ENCODE measurements at places on chromosomes 7 and 10.

DNA sequence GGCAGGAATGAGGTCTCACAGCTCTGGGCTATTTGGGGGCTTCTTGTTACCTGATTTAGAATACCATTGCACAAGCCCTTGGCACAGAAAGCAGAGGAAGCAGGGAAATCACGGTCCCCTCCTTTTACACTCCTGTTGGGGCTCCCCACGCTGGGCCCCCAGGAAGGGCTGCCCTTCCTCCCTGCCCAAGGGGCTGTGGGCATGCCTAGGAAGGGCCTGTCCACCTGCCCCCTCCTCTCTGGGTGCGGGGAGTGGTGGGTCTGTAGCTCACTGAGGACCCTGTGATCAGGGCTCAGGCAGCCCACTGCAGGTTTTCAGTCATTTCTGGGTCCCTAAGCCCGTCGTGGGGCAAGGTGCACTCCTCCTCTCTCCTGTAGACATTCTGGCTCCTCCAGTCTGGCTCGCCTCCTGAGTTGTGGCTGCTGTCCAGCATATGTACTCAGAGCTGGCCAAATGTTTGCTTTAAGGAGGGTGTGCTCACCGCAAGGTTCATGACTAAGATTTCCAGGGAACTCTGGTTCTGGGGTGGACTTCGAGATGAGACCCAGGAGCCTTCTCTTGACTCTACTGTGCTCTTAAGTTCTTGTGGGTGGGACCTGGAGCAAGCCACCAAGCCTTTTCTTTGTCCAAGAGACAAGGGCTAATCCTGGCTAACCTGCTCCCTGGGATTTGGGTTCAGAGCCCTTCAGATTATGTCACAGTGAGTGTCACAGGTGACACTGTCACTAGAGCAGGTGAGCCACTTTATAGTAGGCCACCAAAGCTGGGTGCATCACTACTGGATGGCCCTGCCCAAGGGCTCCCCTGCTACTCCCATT, 56.0 kb downstream of the TACR2 start:
- H3K27ac ChIP-seq: no peak overlapping the region
- H3K36me3 ChIP-seq: no peaks in the 10 kb centered on the region
- H3K4me3 ChIP-seq: no peak overlapping the region
- no peak for DNase-seq
- H3K27me3 ChIP-seq: no peaks in the 10 kb centered on the region

DNA sequence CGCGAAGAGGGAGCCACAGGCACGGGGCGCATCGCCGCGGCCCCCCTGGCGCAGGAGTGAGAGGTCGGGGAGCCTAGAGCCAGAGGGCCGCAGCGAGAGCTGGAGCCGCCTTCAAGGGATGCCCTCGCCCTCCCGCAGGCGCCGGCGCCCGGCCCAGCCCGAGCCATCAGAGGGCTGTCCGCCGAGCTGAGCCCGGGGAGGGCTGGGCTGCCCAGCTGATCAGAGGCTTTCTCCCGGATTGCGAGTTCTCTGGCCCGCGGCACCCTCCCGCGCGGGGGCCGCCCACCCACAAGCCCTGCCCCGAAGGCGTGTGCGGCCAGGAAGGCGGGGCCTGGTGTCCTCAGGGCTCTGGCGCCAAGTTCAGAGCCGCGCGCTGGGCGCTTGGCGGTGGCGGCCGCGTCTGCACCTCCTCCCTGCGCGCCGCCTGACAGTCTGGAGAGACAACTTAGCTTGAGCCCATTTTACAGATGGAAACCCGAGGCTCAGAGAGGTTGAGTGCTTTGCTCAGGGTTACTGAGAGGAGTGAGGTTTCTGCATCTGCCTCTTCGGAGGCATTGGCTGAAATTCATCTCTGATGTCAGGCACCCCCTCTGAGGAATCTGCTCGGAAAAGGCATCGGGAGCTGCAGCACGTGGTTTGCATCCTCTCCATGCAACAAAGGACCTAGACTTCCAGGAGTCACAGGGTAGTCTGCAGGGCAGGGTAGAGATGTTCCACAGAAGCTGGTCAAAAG, 3.8 kb upstream of the ANTXRL start:
- H3K27me3 ChIP-seq: peaks cover 33% of the 10 kb centered on the region
- no peaks in the 10 kb centered on the region for H3K36me3 ChIP-seq
- H3K4me3 ChIP-seq: peak overlapping the region; percentile 72
- no peak overlapping the region for H3K27ac ChIP-seq

- no peaks in the 10 kb centered on the region for H3K27me3 ChIP-seq
- H3K36me3 ChIP-seq: no peaks in the 10 kb centered on the region
- H3K4me1 ChIP-seq: peaks cover 8% of the 10 kb centered on the region
- peak; percentile 56 for DNase-seq
Measured at GRCh38 chr7:38398725-38399321, 125.4 kb upstream of the TARP start.

- H3K27ac ChIP-seq: no peak overlapping the region
- no peak overlapping the region for H3K4me3 ChIP-seq
- H3K4me1 ChIP-seq: no peaks in the 10 kb centered on the region
- DNase-seq: peak; percentile 59
- no peaks in the 10 kb centered on the region for H3K27me3 ChIP-seq
Measured at GRCh38 chr7:66557214-66558200, 71.2 kb upstream of the KCTD7 start.

GRCh38 chr10:9158675-9159074, 1104.2 kb downstream of the GATA3 start:
- DNase-seq: no peak
- no peak overlapping the region for H3K4me3 ChIP-seq
- H3K27ac ChIP-seq: no peak overlapping the region
- H3K4me1 ChIP-seq: no peaks in the 10 kb centered on the region
- H3K36me3 ChIP-seq: no peaks in the 10 kb centered on the region
- no peaks in the 10 kb centered on the region for H3K27me3 ChIP-seq

- H3K36me3 ChIP-seq: no peaks in the 10 kb centered on the region
- no peak for DNase-seq
- no peak overlapping the region for H3K27ac ChIP-seq
- no peaks in the 10 kb centered on the region for H3K27me3 ChIP-seq
- H3K4me3 ChIP-seq: no peak overlapping the region
Measured at GRCh38 chr7:35379481-35379880, 125.6 kb upstream of the TBX20 start.

DNA sequence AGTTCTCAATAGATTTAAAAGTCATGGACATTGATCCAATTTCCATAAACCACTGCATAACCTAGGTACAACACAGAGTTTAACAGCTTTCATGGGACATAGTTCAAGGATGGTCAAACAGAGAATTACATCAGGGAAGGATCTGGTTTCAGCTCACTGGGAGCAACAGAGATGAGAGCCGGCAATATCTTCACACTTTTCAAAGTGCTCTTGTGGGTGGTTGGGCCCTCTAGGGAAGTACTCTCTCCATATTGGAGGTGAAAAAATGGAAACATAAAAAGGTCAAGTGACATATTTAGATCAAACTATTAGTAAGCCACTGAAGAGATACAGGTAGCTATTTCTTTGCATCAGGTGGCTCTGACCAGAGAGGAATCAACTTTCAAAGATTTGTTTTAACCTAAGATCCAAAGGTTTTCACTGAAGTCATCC, 61.8 kb upstream of the LRRN3 start:
- H3K36me3 ChIP-seq: no peaks in the 10 kb centered on the region
- DNase-seq: no peak
- no peaks in the 10 kb centered on the region for H3K4me1 ChIP-seq

DNA sequence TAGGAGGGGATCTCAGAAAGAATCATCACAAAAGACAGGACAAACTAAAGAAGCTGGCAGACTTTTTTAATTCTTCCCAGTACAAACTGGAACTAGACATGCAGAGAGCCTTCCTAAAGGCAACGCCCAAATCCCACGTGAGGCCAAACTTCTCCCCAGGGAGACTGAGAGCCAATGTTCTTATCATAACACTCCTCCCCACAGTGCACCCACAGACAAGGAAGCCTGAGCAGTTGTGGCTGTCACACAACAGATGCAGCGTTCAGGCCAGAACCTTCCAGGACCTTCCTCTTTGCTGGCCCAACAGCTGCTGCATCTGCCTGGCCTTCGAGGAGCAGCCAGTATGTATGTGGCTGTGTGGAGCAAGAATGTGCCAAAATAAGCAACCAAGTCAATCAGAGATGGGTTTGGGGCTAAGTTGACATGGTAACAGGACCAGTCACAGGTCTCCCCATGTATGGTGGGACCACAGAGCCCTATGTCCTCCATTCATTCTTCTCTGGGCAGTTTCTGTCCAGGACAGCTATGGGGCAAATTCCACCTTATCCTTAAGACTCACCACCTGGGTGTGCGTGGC, 34.9 kb downstream of the SRPK2 start:
- H3K36me3 ChIP-seq: no peaks in the 10 kb centered on the region
- no peak overlapping the region for H3K4me3 ChIP-seq

DNA sequence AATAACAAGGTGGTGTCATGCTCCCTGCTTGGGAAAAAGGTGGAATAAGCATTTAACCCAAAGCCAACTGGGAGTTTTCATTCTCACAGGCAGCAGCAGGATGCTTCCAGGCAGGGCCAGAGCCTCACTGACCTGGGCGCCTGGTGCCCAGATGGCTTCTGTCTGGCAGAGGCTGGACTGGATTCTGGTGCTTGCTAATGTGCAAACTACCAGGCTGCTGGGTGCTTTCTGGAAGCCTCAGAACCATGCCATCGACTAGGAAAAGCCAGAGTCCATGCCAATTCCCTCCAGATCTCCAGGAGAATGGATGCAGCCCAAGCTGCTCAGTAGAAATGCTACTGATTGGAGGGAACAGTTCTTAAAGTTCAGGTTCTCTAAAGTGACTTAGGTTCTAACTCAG, 36.2 kb downstream of the VIPR2 start:
- H3K4me3 ChIP-seq: no peak overlapping the region
- H3K27me3 ChIP-seq: peaks cover 36% of the 10 kb centered on the region
- no peaks in the 10 kb centered on the region for H3K36me3 ChIP-seq
- H3K4me1 ChIP-seq: no peaks in the 10 kb centered on the region
- no peak overlapping the region for H3K27ac ChIP-seq
- DNase-seq: no peak

DNA sequence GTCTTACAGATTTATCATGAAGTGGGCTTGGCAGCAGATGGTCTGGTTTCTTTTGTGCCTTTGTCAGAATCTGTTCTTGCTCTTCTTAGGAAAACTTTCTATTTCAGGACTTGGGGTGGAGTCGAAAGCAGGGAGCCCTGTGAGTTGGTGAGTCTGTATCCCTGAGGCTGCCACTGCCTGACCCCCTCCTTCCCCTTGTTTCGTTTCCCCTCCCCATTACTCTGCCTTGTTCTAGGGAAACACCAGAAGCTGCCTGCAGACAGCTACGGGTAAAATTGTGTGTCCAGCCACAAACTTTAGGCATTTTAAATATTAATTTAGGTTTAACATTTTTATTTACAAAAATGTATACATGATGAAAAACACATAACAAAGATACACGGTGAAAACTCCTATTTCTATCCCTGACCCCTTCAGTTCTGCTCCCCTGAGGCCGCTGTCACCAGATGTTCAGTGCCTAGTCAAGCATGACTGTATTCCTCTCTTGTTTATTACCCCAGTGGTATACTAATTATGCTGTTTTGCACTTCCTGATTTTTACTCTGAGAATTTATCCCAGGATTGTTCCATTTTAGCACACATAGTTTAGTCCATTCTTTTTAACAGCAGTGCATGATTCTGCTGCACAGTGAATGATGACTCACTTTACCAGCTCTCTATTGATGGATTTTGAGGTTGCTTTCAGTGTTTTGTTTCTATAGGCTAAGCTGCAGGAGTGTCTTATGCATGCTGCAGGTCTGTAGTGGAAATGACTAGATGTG, 9.1 kb downstream of the TSPAN14 start:
- H3K27ac ChIP-seq: no peak overlapping the region
- H3K27me3 ChIP-seq: no peaks in the 10 kb centered on the region
- H3K4me1 ChIP-seq: peaks cover 84% of the 10 kb centered on the region
- peaks cover 6% of the 10 kb centered on the region for H3K36me3 ChIP-seq
- no peak overlapping the region for H3K4me3 ChIP-seq
- peak; percentile 51 for DNase-seq

- no peak overlapping the region for H3K4me3 ChIP-seq
- no peak for DNase-seq
- no peaks in the 10 kb centered on the region for H3K27me3 ChIP-seq
- peaks cover 21% of the 10 kb centered on the region for H3K4me1 ChIP-seq
Measured at GRCh38 chr7:100855515-100855914, 3.0 kb downstream of the SLC12A9 start.

GRCh38 chr10:51405580-51406351, 293.6 kb downstream of the CSTF2T start:
- no peaks in the 10 kb centered on the region for H3K36me3 ChIP-seq
- H3K4me3 ChIP-seq: no peak overlapping the region
- no peak overlapping the region for H3K27ac ChIP-seq
- H3K27me3 ChIP-seq: no peaks in the 10 kb centered on the region

GRCh38 chr10:97067716-97068391, 117.9 kb downstream of the SLIT1 start:
- H3K4me1 ChIP-seq: peaks cover 2% of the 10 kb centered on the region
- H3K27me3 ChIP-seq: no peaks in the 10 kb centered on the region
- no peak overlapping the region for H3K4me3 ChIP-seq
- H3K36me3 ChIP-seq: no peaks in the 10 kb centered on the region
- no peak for DNase-seq

GRCh38 chr10:59372543-59372942, 10.2 kb upstream of the FAM13C start:
- no peaks in the 10 kb centered on the region for H3K27me3 ChIP-seq
- DNase-seq: no peak
- no peaks in the 10 kb centered on the region for H3K4me1 ChIP-seq
- no peaks in the 10 kb centered on the region for H3K36me3 ChIP-seq
- H3K27ac ChIP-seq: no peak overlapping the region

DNA sequence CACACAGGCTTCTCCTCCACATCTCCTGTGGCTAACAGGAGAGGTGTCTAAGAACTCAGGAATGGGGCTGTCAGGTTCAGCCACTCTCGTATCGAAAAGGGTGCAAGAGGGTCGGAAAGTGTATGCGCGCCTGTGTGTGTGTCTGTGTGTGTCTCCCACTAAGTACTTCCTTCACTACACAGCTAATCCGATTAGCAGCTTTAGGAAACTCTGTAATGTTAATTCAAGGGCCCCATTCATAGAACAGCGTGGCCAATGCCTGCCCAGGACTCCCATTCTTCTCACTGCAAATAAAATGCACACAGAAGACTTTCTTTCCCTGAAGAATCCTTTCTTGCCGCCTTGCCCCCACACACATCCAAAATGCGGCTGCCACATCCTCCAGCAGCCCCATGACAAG, 39.9 kb downstream of the TLL2 start:
- no peaks in the 10 kb centered on the region for H3K36me3 ChIP-seq
- H3K27ac ChIP-seq: no peak overlapping the region

DNA sequence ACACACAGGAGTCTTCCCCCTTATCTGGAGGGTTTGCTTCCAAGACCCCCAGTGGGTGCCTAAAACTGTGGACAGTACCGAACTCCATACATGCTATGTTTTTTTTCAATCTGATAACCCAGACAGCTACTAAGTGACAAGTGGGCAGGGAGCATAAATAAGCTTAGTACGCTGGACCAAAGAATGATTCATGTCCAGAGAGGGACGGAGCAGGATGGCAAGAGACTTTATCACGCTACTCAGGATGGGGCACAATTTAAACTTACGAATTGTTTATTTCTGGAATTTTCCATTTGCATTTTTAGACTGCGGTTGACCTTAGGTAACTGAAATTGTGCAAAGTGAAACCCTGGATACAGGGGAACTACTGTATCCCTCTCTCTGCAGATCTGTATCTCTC, 410.0 kb upstream of the MKI67 start:
- H3K27me3 ChIP-seq: peaks cover 50% of the 10 kb centered on the region
- peaks cover 8% of the 10 kb centered on the region for H3K4me1 ChIP-seq
- no peak for DNase-seq
- no peaks in the 10 kb centered on the region for H3K36me3 ChIP-seq
